ENCODE measurements at places on chromosomes 1 and 21. TPM values are rescaled to one million over a fixed set of nuclear protein-coding genes. Genes with fewer than 3 reads are reported as not detected.

DNA sequence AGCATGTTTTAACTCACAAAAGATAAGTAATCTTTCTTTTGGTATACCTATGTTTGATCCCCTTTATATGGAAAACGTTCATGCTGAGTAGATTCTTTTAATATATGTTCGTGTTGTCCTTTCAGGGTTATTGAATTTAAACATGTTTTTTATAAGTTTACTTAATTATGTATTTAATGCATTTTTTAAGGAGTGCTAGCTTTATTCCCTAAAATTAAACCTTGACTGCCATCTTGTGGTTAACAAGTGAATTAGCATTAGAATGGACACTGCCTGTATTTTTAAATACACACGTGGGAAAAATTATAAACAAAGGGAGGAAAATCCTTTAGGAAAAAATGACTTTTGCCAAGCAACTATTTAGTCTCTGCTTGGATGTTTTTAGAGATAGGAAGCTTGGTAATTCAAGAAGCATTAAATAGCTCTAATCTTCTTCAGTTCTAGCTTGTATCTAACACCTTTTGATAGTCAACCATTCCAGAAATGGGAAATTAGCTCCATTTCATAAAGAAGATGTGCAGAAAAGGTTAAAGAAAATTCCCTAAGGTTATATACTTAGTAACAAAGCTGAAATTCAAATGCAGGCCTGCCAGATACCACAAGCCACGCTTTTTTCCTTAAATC lies 43.0 kb downstream of the UBE2U start:
- no peak for DNase-seq

GRCh38 chr21:29064850-29065481 lies 8.5 kb downstream of the CCT8 start:
- no peak for DNase-seq

DNA sequence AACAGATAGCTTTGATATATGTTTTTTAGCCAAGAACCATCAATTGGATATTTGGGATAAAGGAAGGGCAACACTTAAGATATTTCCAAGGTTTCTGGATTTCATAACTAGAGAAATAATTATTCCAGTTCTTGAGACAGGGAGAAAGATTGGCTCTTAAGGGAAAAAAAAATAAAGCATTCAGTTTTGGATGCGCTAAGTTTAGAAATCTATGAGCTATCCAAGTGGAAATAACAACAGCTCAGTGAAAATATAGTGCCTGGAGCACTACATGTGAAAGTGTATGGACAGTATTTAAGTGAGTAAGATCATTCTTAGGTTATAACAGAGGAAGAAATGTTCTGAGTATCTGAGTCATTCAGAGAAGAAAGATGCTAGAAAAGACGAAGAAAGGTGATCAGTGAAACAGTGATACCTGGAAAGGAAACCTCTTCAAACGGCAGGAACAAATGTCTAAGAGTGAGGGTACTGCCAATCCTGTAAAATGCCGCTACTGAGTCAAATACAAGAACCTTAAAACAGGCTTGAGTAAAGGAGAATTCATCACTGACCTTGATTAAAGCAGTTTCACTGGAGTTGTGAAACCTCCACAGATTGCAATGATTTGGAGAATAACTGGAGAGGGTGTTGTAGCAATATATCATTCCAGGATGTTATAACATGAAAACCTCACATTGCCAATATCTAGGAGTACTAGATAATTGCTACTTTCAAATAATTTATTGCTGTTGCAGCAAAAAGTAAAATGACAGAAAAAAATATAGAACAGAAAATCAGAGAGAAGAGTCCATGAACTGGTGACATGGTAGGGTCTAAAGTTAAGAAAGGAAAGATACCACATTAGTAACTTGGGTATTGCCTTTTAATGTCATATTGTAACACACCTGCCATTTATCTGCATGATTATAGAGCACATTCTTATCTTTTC lies 482.1 kb upstream of the RGS18 start:
- DNase-seq, result no peak

GRCh38 chr1:202017749-202018467 lies 7.5 kb downstream of the ELF3 start:
- DNase-seq, result no peak

DNA sequence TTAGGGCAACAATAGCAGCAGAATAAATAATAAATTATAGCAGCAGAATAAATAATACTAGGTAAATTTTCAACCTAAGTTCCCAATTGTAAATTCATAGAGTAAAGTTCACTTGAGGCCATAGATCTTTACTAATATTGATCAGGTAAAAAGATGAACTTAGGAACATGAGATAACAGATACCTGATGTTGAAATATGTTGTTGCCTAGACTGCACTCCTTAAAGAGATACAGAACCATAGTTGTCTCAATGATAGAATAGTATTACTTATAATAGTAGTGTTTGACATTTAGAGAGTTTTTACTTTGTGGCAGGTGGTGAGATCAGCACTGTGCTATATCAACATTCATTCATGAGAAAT lies 378 bp upstream of the F13B start:
- no peak for DNase-seq

Gene PCBP3
- total RNA-seq, result 15.3 TPM

DNA sequence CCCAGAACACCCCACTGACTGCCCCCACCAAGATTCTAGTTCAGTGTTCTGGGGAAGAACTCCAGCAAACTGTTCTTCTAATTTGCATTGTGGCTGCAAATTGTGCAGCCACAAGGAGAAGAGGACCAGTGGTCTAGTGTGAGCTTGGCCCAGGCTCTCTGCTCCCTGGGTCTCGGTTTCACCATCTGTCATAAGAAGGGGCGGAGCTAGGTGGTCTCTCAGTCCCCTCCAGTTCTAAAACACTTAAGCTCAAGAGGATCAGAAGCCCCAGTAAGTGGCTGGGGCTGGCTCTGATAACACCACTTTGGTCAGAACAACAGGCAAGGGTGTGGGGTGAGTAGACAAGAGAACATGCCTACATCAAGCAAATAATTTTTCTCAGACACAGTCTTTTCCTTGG lies 99.9 kb downstream of the BEND5 start:
- DNase-seq, result no peak

DNA sequence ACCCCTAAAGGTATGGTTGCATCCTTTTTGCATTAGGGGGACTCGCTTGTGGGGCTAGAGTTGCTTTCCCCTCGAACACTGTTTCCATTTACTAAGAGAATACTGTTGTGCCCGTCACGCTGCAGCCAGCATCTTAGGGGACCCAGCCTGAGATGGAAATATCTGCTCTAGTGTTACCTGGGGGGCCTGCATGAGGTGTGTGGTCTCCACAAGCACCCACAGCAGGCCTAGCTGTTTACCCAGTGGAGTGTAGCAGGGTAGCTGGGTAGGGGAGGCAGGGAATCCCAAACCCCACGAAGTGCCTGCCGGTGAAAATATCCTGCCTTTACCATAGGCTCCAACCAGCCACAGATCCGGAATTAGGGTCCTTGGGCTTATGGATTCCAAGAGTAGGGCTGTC lies 303.6 kb downstream of the PTPRU start:
- DNase-seq, result no peak

GRCh38 chr1:180504186-180504585 lies 1.8 kb upstream of the ACBD6 start:
- DNase-seq, result no peak

DNA sequence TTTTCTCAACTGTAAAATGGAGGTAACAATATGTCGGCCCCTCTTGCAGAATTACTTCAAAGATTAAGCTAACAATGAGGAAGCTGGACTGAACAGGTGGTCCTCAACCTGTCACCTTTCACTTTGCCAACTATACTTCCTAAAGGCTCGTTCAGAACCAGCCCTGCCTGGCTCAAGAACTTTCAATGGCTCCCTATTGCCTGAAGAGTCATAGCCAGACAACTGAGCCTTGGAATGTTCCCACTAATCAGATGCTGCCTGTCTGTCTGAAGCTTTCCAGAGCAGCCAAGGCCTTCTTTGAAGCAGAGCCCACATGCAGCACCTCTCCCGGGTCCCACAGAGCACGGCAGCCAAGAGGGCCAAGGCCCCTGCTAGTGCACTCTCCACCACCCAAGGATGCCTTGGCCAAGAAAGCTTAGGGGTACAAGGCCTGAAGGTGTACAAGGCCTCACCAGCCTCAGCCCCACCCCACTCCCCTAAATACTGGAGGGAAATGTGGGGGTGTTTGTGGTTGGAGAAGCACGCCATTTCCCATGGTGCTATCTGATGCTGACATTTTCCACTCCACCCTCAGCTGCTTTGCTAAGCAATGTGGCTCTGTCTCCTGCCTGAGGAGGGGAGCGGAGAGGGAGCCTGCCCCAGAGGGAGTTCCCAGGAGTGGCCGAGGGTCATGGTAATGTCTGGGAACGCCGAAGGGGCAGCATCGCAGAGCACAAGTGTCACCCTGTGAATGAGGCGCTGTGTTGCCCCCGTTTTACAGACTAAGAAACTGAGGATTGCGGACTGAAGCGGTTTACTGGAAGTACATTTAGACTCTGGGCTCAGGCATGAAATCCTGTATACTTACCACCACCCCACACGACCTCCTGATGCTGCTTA lies 8.2 kb upstream of the LAPTM5 start:
- no peak for DNase-seq

Gene NMNAT2
- total RNA-seq, result 4.2 TPM

- DNase-seq, result no peak
Measured at GRCh38 chr1:32806910-32807523, 10.1 kb downstream of the YARS1 start.

DNA sequence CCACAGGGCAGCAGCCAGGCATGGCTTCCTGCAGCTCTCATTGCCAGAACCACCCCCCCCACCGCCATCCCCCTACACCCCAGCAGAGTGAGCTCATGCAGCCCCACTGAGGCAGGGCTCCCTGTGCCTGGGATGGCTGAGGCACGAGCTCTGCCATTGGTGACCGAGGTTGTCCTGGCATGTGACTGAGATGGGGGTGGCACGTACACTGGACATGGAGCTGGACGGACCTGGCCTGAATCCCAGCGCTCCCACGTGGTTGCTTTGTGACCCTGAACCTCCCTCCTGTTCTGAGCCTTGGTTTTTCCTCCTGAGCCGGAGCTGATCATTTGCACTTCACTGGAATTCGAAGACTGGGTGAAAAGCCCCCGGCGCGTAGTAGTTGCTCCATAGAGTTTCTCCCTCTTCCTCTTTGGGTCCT lies 28.3 kb downstream of the ALPL start:
- no peak for DNase-seq

DNA sequence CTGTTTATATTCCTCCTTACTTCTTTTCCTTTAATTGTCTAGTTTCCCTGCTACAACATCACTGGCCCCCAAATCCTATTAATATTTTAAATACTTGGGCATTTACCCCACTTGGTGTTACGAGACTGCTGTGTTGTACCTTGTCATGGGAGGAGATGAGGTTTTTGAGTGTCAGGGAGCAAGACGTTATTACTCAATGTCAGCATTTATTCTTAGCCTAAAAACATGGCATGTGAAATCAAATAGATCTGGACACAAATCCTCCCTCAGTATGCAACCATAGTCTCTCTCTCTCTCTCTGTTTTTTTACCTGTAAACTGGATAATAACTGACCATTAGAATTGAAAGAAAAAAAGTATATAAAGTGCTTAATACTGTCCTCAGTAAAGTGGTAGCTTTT lies 4.6 kb downstream of the LRRC8B start:
- no peak for DNase-seq

DNA sequence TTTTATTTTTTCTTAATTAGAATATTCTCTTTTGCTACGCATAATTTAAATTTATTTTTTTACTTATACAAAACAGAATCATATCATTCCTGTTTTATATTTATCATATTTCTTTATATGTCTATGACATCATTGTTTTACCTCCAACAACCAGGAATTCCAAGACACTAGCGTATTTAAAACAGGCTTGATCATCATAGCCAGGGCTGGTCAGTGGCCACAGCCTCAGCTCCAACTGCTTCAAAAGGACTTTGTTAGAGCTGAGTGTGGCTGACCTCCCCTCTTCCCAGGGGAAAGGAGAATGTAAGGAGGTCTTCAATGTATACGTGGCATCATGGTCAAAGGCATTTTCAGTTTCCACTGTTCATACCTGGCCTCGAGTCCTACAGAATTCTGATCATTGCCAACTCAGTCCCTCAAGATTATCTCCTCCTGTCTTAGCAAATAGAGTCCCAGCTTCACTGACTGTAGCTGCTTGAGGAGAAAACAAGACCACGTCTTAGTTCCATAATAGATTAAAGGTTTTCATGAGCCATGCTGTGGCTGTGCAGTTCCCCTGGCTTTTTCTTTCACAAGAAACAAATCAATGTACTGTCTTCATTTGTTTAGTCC lies 444.0 kb downstream of the PTPRC start:
- DNase-seq, result no peak

Gene PRR9
- total RNA-seq, result not detected

Gene VWA5B1
- not detected for total RNA-seq

- no peak for DNase-seq
Measured at GRCh38 chr1:81596341-81596740, 204.4 kb upstream of the ADGRL2 start.

DNA sequence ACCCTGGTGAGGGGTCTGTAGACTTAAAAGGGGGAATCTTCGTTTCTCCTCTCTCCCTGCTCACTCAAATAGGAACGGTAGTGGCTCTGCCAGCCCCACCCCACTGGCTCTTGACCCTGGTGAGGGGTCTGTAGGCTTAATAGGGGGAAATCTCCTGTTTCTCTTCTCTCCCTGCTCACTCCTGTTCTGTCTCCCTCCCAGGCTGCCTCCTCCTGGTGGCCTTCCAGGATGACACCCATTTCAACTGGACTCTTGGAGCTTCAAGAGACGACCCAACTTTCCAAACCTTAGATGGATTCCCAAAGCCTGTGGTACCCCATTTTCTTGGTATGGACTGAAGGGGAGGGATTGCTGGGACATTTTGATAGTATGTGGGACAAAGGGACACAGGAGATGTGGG lies 1.4 kb upstream of the EPHB2 start:
- no peak for DNase-seq

Gene LYPD8
- total RNA-seq, result not detected

- DNase-seq, result no peak
Measured at GRCh38 chr1:190658907-190659306, 181.2 kb upstream of the BRINP3 start.

Gene PPM1J
- total RNA-seq, result 0.63 TPM

- no peak for DNase-seq
Measured at GRCh38 chr1:6998267-6998666, 213.0 kb downstream of the CAMTA1 start.

Gene AMY1B
- not detected for total RNA-seq

- DNase-seq, result peak; percentile 83
Measured at GRCh38 chr1:37807555-37808368, at the start of the genes C1orf122 and YRDC. Gene C1orf122, plus strand, starts transcription at chr1:37807790. Its CDS starts 615 bp downstream, at chr1:37808405. Gene YRDC, minus strand, starts transcription at chr1:37808208. Its CDS starts 28 bp downstream, at chr1:37808180.

Gene AQP10
- 0.25 TPM for total RNA-seq

- DNase-seq, result no peak
Measured at GRCh38 chr1:17665950-17666720, 89.0 kb upstream of the ACTL8 start.

Gene CD244
- total RNA-seq, result 5.0 TPM
